ENCODE measurements at places on chromosomes 3 and 15.

- DNase-seq, result no peak
Observed at GRCh38 chr15:60541481-60542299, 62.7 kb upstream of the ICE2 start.

GRCh38 chr3:102484-102883 lies 94.1 kb upstream of the CHL1 start:
- no peak for DNase-seq

- peak; percentile 55 for DNase-seq
Observed at GRCh38 chr15:40873694-40874561, at the start of gene RHOV. Gene RHOV (minus strand): TSS chr15:40874234. CDS start chr15:40874139, 95 bp downstream.

DNA sequence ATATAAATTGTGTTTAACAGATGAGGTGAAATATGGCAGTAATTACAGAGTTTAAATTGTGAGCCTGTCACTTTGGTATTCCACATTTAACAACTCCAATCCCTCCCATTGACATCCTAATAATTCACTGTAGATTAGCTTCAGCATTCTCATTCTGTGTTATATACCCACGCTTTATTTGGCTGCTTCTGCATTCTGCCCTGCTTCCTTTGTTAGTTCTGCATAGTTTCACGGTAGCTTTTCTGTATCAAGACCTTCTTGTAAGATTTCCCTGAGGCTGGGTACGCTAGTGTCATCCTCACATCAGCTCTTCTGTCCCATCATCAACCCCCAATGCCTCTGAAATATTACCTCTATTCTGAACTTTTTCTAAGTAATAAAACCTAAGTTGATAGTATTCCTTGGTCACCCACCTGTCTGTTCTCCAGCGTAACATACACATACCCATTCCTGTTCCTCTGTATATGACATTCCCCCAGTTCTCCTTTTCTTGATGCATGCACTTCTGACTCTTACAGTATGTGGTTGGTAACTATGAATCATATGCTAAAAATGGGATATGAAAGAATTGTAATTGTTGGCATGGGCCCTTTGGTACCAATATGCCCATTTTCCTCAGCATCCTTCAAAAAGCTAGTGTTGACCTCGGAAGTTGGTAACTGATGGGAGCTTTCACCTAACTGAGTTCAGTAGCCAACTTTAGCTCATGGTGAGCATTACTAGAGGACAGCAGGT lies 171.2 kb downstream of the KLHL25 start:
- no peak for DNase-seq

DNA sequence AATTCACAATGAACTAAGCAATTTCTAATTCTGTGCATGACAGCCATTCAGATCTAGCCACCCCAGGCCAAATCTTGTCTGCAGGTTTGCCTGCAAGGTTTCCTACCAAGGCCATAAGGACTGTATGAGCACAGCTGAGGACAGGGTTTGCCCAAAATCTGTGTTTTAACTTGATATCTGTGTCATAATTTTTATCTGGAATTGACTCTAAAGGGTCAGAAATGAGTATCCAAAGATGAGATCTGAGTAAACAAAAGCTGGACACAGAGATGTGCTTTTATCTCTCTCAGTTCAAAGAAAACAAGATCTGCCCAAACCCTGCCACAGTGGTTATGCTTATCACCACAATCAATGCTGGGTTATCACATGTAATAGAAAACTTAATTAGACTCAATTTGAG lies 154.6 kb upstream of the COL8A1 start:
- DNase-seq, result no peak

GRCh38 chr3:31406896-31407295 lies 125.8 kb upstream of the STT3B start:
- no peak for DNase-seq

Data from CD4-positive, alpha-beta T cell treated with Interleukin-12 subunit alpha and Interleukin-12 subunit beta, for 1 hour (primary cell).